ENCODE measurements at places on chromosomes 5 and 9.

DNA sequence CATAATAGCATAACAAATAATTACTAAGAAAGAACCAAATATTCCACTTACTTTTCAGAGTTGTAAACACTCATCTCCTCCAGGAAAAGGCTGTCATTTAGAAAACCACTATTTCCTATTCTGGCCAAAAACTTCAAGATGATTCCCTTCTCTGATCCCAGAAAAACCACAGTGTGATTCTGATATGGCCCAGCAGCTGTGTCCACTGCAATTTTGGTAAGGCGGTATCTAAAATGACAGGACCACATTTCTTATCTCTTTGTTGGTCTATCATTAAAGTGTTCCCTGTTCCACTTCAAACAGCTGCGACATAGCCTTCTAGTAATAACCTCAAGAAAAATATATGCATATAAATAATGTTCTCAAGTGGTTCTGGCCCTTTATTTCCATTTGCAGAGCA, 96.1 kb downstream of the SEMA6A start:
- no peak for DNase-seq

- no peak for DNase-seq
Observed at GRCh38 chr5:36770125-36770524, 106.4 kb upstream of the NIPBL start.

DNA sequence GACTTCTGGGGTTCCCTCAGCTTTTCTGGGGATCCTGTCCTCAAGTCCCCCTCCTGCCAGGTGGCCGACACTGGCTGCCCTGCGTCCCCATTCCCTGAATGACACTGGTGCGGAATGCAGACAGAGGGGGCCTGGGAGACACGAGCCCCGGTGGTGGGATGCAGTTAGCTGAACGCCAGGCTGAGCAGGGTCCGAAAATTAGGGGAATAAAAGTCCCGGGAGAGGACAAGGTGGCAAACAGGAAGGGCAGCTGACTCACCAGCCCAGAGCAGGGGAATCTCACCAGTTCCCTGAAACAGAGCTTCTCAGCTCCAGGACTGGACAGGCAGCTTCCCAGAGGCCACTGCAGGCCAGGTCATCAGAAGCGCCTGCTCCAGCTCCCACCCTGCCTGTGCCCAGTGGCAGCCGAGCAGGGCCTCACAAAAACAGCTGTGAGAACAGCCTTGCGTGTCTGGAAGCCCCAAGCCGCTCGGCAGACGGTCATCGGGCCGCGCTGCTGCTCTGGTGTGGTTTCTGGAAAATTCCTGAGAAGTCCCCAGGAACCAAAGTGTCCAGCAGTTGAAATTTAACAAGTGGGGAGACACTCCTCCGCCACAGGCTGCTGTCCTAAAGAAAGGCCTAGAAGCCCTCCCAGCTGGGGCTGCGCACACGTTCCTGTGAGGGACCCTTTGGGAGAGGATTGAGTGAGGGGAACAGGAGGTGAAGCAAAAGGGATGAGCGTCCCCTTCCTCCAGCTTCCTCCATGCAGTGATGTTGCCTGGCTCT, 47.6 kb upstream of the EXOC3 start:
- DNase-seq, result no peak

GRCh38 chr5:103340717-103341388, 82.3 kb downstream of the MACIR start:
- peak; percentile 2 for DNase-seq

DNA sequence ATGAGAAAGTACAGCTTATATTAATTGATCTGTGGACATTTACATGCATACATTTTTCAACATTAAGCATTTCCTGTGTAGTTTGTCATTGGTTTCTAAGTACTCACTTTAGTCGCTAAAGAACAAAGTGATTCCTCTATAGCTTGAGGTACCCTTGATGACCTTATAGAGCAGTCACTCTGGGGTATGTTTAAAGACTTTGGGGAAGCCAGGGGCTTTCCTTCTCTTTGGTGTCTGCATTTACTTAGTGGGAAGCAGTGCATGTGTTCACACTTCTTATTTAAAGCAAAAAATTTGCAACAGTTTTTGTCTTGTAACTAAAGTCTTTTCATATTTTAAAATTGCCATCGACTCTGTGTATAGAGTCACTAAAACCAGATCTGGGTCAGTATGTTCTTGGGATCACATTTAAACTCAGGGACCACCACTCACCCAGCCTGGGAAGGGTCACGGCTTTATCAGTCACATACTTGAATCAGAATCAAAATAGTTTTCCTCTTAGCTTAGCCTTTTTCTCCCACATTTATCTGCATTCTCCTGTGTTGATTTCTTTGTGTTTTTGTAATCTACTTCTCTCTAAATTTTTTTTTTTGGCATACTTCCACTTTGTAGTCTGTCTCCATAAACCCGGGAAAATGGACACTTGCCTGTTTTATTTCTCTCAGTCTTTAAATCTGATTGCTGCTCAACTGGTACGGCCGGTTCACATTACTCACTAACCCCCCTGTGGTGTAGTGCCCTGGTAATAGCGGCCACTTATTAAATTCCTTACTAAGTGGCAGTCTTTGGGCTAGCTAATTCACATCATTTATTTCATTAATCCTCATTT, 143.9 kb upstream of the FBN2 start:
- DNase-seq, result no peak

DNA sequence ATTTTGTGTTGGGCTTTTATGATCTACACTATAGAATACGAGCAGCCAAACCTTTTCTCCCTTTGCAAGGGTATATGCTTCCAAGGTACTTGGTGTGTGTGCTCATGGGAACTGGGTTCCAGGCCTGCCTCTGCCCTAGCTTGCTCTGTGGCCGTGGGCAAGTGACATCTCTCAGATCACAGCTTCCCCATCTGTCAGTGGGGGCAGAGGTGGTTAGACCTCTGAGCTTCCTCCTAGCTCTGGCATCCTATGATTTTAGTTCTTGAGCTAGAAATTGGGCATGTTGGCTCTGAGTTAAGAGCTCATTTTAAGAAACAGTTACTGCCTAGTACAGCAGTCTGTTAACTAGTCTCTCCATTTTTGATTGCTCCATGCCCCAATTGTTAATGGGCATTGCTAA, 12.5 kb upstream of the CCNJL start:
- DNase-seq, result no peak

DNA sequence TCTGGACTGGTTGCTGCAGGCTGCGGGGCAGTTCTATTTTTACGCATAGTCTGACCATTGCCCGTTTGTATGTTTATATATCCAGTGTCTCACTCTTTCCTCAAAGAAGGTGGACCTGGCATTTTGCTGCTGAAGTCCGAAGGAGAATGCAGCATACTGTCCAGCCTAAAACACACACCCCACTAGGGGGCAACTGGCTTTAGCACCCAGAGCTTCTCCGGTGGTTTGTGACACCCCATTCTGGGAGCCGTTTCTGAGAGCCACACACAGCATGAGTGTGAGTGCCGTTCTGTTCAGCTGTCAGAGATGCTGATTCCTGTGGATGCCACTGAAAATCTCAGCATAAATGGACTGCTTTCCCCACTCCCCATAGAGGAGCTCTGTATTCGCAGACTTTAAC, 290.5 kb upstream of the TAS2R1 start:
- no peak for DNase-seq

DNA sequence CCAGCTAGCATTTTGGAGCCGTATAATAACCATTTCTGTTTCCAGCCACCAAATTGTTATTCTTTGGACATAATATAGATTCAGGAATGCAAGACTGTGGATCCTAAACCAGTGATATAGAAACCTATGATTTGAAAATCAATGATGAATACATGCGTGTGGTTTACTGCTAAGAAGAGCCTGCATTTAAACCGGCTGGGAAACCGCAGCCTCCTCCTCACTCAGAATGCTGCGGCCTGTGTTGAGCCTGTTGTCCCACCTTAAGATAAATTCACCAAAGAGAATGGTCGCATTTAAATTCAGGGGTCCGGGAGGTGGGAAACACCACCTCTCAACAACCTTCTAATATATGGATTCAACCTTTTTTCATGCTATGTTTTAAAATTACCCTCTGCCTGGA, 148.0 kb downstream of the MEF2C start:
- no peak for DNase-seq

DNA sequence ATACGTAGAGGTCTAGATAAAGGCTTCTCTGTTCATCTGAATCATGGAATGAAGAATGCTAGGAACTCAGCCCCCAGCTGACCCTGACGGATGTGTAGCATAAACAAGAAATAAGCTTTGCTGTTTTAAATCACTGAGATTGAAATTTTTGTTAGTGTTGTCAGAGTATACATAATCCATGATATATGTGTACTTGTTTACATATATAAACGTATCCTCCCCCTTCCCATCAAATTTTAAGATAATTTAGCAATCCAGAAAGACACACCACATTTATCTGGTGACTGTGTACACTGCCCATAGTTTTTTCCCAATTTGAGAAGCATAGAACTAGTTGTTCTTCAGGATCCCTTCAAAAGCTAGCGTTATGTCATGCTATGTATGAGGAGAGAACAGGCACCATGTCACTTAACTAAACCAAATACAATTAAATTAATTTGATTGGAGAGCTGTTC, 80.8 kb upstream of the OSMR start:
- DNase-seq, result no peak

GRCh38 chr5:113166852-113167366, 190.3 kb downstream of the DCP2 start:
- no peak for DNase-seq

DNA sequence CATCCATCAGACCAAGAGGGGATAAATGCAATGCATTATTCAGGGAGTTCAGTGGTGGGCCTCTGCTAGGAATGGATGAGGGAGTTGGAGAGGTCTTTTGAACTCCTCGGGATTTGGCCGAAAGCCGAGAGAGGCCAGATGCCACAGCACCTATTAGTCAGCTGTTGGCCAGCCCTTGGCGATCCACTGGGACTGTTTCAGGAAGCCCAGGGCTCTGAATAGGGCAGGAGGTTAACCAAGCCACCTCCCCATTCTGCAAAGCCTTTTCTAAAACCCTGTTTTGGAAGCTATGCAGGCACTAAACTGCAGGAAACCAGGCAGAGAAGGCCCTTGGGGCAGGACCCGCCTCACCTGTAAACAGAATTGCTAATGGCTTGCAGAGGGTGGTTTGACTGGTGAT, 37.8 kb downstream of the ASTN2 start:
- DNase-seq, result no peak

DNA sequence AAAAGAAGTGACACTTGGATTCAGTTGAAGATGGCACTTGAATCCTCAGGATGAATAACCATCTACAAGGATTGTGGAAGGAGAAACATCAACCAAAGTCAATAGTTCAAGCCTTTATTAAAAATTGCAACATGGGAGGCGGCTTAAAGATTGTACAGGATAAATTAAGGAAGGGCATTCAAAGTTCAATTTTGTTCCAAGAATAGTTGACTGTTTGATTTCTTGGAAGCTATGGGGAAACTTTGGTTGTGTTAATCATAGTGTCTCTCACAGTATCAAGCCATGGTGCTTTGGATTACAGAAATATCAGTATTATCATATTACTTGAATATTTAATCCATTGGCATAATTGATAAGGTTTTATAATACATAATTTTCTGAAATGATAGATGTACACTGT, 1844.3 kb downstream of the MAT2B start:
- DNase-seq, result no peak

GRCh38 chr9:38284039-38284575, 108.4 kb upstream of the ALDH1B1 start:
- no peak for DNase-seq

DNA sequence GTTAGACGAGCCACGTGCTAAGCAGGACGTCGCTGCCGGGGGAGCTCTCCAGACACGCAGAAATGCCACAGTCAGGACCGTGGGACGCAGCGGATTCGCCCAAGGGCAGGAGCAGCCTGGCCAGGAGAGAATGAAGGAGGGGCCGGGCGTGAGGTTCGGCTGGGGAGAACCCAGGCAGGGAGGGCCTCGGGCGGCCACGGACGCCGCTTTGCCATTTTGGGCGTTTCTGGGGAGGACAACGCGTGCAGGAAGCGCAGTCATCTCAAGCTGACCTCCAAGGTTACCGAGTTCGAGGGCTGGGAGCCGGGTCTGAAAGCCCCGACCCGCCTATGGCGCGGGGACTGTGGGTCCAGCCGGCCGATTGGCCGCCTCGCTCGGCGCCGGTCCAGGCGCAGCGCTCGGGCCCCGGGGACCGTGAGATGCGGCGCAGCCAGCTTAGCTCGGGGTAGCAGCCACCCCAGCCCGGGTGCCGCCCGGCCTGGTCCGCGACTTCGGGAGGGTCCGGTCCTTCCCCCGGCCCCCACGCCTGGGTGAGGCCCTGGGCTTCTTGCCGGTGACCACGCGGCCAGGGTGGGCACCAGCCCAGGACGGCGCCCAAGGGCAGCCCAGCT, 760 bp upstream of the MAN1B1 start:
- peak; percentile 58 for DNase-seq

DNA sequence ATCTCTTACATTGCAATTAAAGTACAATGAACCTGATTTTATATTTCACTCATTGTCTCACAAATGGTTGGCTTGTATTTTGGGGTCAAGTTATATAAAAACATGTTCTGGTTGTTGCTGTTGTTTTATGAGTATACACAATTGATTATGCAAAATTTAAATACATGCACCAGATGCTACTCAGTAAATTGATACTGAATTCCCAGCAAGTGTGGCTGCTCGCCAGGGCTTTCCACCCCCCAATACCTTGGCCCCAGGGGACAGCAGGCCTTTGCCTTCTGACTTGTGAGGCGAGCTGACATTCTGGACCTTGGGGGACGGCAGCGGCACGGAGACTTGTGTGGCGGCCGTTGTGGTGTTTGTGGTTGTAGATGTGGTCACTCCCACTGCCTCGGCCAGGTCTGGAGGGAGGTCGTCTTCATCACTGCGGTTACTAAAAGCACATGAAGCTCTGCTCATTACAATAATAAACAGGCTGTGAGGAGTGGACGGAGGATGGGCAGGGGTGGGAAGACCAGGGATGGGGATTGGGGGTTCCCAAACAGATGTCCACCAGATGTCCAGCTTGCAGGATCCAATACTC, 27.0 kb upstream of the FRRS1L start:
- no peak for DNase-seq

GRCh38 chr9:97987487-97987886, 4.3 kb downstream of the ANP32B start:
- no peak for DNase-seq

GRCh38 chr9:121362813-121363621, 7.0 kb downstream of the STOM start:
- no peak for DNase-seq

- no peak for DNase-seq
Observed at GRCh38 chr9:132369421-132369820, 14.6 kb upstream of the SETX start.

GRCh38 chr5:171444582-171444981, 25.1 kb downstream of the FGF18 start:
- DNase-seq, result no peak

DNA sequence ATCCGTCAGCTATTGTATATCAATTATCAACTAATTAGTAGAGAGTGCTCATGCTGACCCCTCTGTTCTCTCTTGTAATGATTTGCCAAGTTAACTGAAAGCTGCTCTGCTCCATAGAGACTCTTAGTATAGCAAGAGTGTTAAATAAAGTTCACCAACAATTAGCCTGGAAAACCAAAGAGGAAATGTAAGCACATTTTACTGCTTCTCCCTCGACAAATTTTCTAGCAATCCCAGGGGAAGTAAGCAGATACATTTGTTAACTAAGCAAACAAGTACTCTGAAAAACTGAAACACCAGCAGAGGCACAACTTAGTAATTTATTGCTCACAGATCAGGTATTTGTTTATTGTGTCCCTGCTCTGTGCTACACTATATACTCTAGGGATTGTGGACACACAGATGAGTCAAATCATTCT, 162.2 kb downstream of the GLIS3 start:
- no peak for DNase-seq

GRCh38 chr9:33466565-33467495, 6.9 kb downstream of the NOL6 start:
- peak; percentile 85 for DNase-seq

- no peak for DNase-seq
Observed at GRCh38 chr5:69043655-69043996, 50.2 kb upstream of the SLC30A5 start.

- DNase-seq, result no peak
Observed at GRCh38 chr5:123696921-123697341, 185.0 kb downstream of the CSNK1G3 start.

Data from activated T-cell treated with anti-CD3 and anti-CD28 coated beads, Interleukin-2, amount 50 U/mL, for 72 hours (primary cell).